ENCODE measurements at places on chromosomes 2 and 18. TPM values are rescaled to one million over a fixed set of nuclear protein-coding genes. Genes with fewer than 3 reads are reported as not detected.
A peak's percentile ranks its signal among the peaks of the same experiment; 100 is the strongest.

GRCh38 chr2:2850859-2851258 lies 519.8 kb upstream of the MYT1L start:
- DNase-seq, result no peak

Gene NOSTRIN
- total RNA-seq, result not detected

GRCh38 chr2:167964650-167965413 lies 282.6 kb downstream of the STK39 start:
- no peak for DNase-seq

DNA sequence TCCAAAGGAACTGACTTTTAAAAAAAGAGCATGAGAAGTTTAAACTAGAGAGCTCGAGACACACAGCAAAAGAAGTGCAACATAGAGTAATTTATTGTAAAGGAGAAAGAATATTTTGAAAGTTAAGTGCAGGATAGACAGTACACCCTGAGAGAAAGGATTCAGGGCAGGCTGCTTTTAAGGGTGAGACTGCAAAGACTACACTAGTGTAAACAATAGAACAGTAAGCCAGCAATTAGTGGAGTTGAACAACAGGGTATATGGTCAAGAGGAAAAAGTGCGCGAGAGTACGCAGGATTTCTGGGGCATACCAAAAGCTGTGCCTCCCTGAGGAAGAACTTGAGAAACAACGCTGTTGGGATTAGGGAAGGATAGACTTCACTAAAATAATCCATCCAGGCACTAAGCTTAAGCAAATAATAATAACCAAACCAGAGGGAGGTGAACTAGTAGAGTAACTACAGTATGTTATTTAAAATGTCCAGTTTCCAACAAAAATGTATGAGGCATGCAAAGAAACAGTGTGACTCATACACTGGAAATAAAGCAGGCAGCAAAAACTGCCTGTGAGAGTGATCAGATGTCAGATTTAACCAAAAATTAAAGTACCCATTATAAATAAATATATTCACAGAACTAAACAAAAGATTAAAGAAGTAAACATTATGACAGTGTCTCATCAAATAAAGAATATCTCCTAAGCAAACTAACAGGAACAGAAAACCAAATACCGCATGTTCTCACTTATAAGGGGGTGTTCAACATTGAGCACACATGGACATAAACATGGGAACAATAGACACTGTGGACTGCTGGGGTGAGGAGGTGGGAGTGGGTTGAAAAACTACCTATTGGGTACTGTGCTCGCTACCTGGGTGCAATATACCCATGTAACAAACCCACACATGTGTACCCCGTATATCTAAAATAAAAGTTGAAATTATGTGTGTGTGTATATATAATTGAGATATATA lies 40.5 kb upstream of the EMILIN2 start:
- DNase-seq, result no peak

Gene REG3G
- not detected for total RNA-seq

GRCh38 chr2:72883356-72883962 lies 3.7 kb upstream of the SPR start:
- peak; percentile 84 for DNase-seq

Gene IL1A
- total RNA-seq, result 0.38 TPM

Gene CLEC4F
- not detected for total RNA-seq

Gene C2orf76
- total RNA-seq, result 14.1 TPM

Gene SULT1C2
- total RNA-seq, result 1.4 TPM

GRCh38 chr18:33641141-33641540 lies 63.1 kb downstream of the ASXL3 start:
- DNase-seq, result no peak

GRCh38 chr2:99776906-99777646 lies 287.3 kb upstream of the REV1 start:
- DNase-seq, result no peak

Gene CPSF3
- 113 TPM for total RNA-seq

DNA sequence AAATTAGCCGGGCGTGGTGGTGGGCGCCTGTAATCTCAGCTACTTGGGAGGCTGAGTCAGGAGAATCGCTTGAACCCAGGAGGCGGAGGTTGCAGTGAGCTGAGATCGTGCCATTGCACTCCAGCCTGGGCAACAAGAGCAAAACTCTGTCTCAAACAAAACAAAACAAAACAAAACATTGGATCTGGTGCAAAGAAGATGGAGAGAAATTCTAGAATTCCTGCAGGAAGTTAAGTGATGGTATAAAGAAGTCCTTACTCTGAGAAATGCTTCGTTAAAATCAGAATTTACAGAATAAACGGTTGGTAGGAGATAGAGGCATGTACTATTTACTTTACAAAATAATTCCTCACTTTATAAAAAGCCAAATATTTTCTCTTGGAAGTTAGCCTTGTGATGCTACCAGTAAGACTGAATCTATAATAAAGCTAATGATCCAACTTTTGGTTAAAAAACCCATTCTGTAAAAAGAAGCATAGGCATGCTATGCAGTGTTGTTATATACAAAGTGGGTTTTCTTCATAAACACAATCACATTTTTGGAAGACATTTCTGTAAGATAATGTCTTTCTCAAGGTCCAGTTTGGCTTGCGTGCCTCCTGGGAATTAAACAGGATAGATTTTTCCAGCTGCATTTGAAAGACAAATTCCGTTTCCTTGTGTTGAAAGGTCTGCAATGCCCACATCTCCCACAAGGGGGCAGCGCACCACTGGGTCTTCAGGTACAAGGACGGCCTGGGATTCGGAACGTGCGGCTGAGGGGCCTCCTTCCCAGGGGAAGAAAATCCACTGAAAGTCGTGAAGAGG lies 35.6 kb upstream of the PNO1 start:
- peak; percentile 66 for DNase-seq

GRCh38 chr2:232024457-232024856 lies 62.9 kb downstream of the DIS3L2 start:
- DNase-seq, result no peak

DNA sequence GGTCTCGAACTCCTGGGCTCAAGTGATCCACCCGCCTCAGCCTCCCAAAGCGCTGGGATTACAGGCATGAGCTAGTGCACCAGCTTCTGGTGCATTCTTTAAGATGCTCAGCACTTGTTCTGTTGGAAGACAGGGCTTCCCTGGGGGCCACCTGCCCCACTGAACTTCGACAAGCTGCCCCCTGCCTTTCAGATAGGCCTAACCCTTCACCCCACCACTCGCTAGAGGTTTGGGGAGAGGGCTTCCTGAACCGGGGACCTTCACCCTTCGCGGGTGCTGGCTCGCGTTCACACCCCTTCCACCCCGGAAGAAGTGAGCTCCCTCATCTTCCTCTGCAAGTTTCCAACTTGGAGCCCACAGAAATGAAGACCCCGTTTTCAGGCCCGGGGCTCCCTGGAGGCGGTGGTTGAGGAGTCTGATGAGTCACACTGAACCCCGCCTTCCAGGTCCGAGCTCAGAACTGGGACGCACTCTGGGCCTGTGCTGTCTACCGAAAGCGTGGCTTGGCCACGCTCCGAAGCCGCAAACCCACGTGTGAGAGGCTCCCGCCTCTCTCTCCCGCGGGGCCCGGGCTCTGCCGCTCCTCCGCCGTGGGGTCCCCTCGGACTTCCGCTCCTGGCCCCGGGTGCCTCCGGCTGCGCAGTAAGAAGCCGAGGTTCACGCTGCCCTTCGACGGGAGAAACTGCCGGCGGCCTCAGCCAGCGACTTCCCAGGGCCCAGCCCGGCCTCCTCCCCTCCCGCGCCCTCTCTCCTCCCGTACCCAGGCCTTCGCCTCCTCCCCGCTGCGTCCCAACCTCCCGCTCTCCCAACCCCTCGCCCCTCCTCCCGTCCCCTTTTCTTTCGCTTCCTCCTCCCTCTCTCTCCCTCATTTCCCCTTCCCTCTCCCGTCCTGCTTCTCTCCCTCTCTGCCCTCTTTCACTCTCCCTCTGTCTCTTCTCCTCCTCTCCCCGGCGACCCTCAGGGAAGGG lies 47.5 kb upstream of the SP3 start:
- peak; percentile 94 for DNase-seq

DNA sequence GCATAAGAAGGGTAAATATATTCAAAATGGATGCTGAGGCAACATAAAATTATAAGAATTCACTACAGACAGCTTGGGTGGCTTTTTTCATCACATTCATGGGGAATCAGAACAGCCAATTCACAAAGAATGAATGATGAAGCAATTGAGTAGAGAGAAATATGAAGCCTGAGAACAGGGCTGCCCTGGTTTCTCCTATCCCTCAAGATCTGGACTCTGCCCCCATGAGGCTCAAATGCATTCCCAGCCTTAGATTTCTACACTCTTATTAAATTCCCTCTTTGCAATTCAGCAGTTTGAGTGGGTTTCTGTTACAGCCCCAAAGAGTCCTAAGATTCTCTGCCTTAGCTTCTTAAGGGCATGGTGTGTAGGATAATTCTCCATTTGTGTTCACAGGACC lies 172.5 kb downstream of the MAIP1 start:
- no peak for DNase-seq
